ENCODE measurements at places on chromosomes 13 and 19.

- no peak for DNase-seq
Observed at GRCh38 chr19:47674548-47674947, 38.7 kb upstream of the EHD2 start.

DNA sequence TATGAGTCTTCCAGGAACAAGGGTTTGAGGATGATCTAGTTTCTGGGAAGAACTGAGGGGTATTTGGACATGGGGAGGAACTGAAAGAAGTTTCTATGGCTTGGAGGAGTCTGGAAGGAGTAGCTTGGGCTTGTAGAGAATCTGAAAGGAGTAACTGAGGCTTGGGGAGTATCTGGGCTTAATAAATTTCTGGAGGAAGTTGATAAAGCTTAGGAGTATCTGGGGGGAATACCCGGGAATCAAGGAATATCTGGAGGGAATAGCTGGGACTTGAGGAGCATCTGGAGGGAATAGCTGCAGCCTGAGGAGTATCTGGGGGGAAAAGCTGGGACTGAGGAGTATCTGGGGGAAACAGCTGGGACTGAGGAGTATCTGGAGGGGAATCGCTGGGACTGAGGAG is 16.0 kb downstream of the FSD1 start:
- no peak for DNase-seq

DNA sequence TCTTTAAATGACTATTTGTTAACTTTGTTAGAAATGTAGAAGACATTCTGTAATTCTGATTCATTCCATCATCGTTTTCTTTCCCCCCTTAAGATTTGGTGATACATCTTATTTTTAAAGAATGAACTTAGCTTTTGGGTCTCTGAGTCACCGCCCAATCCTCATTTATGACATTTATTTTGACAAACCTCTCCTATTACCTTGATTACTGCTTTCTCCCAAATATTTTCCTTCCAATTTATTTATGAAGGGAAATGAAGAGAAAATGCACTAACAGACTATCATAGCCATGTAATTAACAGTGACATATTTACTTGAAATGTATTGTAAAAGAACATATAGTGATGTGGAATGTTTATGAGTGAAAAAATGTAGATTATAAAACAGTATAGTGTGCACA is 241.6 kb downstream of the DCLK1 start:
- no peak for DNase-seq

- no peak for DNase-seq
Observed at GRCh38 chr19:39203372-39204341, at the start of gene SYCN. SYCN (minus strand) TSS chr19:39204263; CDS start chr19:39204254, 9 bp downstream.

DNA sequence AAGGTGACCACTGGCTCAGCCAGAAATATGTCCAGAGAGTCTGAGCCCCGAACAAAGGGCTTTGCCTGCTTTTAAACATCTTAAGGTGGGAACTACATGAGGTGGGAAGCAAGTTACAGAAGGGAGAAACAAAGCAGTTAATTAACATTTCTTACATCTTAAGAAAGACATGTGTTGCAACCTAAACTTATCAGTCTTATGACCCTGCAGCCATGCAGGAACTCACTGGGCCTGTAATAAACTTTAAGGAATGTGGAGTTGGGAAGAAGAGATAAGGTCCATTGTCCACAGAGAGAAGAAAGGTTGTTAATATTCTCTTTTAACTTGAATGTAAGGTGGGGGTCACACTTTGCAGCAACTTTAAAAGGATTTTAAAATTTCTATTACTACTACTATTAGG is 46.8 kb upstream of the CYP2A7 start:
- DNase-seq, result no peak
